GM23248 (cell line): ENCODE measurements at places on chromosomes 4 and X. TPM values are rescaled to one million over a fixed set of nuclear protein-coding genes. Genes with fewer than 3 reads are reported as not detected.

GRCh38 chr4:117793845-117794480 lies 240.3 kb upstream of the NDST3 start:
- DNase-seq: no peak

DNA sequence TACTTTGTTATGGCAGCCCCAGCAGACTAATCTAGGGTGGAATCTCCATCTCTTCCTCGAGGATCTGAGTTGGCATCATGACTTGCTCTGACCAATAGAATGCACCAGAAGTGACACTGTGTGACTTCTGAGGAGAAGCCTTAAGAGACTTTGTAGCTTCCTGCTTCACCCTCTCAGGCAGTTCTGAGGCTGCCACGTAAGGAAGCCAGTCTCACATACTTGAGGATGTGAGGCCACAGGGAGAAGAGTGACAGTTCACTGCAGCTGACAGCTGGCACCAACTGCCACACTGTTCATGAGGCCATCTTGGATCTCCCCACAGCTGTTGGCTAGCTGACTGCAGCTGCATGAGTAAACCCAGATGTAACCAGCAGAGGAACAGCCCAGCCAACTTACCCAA lies 29.3 kb upstream of the BCOR start:
- DNase-seq: peak; percentile 42

GRCh38 chr4:87270144-87270543 lies 49.7 kb upstream of the KLHL8 start:
- DNase-seq: peak; percentile 64

GRCh38 chr4:128519163-128519830 lies 231.7 kb upstream of the PGRMC2 start:
- peak; percentile 33 for DNase-seq

DNA sequence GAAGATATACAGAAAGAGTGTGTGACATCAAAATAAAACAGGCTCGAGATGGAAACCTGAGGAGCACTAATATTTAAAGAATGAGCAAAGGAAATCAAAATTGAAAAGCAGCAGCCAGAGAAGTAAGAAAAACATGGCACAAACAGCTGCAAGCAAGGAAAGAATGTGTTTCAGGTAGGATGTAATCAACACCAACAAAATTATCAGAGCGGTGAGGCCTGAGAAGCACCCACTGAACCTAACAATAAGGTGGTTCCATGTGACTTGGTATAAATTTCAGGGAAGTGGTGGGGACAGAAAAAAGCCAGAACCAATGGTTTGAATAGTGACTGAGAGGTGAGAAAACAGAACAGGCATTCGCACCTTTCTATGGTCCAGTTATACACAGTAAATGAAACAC lies 11.5 kb downstream of the SLC39A8 start:
- DNase-seq: no peak

DNA sequence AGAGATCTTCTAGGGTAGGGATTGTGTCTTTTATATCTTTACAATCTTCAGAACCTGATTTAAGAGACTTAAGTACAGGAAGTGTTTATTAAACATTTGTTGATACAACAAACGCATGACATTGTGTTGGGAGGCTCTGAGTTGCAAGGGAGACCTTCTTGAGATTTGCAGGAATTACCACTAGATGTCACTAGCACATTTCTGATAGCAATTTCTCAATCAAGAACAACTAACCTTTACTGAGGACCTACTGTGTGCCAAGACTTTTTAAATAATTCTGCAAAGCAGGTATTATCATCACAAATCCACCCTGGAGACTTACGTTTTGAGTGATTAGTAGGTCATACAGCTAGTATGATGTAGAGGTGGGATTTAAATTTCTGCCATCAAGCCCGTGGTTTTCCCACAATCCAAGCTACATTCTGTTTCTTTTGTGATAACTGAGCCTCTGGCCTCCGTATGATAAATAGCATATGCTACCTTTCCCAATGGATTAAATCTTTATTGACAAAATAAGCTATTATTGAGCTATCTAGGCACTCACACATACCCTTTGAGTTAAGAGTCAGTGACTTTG lies 986.0 kb downstream of the CCSER1 start:
- DNase-seq: peak; percentile 20

DNA sequence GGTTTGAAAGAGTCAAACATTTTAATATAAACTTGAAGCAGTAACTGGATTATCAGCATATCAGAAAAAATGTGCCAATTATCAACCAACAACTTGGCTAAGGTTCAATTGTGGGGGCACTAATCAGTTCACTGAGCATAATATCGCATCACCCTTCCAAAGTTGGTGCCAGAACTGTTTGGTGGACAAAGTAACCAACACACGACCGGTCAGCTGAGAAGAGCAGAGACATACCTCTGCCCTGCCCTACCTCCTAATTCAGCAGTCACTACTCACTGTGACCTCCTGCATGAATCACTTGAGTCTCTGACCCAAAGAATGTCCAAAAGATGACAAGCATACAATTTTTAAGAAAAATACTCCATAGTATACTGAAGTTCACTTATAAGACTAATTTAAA lies 53.2 kb downstream of the TSPAN5 start:
- peak; percentile 33 for DNase-seq

GRCh38 chrX:1596676-1597344 lies 5.4 kb downstream of the AKAP17A start:
- DNase-seq: no peak

GRCh38 chrX:20654596-20655106 lies 387.9 kb upstream of the RPS6KA3 start:
- peak; percentile 30 for DNase-seq

- no peak for DNase-seq
Measured at GRCh38 chr4:117479673-117480072, 394.3 kb upstream of the TRAM1L1 start.

DNA sequence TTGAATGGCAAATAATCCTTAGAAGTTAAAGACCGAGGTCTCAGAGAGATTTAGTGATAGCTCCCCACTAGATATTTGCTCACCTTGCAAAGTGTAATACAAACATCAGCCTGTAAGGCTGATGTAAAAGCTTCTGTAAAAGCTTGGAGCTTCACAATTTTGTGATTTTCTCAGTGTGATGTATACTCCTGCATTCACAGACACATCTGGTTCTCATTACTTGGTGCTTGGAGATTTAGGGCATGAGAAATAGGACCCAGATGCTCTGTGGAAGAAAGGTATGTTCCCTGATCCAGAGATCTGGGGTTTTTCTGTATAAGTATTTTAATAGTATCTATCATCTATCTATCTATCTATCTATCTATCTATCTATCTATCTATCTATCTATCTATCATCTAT lies 1664.3 kb downstream of the C4orf33 start:
- no peak for DNase-seq

- no peak for DNase-seq
Measured at GRCh38 chr4:7422151-7422897, 12.4 kb downstream of the PSAPL1 start.

FAM47E gene
- total RNA-seq: not detected in 2 replicates

CCSER1 gene
- not detected in 2 replicates for total RNA-seq

IL2 gene
- total RNA-seq: not detected in 2 replicates

TCP11X2 gene
- not detected in 2 replicates for total RNA-seq

LRP2BP gene
- total RNA-seq: 0.13 TPM in 1 of 2 replicates, not detected in the other

ETNPPL gene
- total RNA-seq: not detected in 2 replicates
